ENCODE measurements at places on chromosomes 6 and 20.

DNA sequence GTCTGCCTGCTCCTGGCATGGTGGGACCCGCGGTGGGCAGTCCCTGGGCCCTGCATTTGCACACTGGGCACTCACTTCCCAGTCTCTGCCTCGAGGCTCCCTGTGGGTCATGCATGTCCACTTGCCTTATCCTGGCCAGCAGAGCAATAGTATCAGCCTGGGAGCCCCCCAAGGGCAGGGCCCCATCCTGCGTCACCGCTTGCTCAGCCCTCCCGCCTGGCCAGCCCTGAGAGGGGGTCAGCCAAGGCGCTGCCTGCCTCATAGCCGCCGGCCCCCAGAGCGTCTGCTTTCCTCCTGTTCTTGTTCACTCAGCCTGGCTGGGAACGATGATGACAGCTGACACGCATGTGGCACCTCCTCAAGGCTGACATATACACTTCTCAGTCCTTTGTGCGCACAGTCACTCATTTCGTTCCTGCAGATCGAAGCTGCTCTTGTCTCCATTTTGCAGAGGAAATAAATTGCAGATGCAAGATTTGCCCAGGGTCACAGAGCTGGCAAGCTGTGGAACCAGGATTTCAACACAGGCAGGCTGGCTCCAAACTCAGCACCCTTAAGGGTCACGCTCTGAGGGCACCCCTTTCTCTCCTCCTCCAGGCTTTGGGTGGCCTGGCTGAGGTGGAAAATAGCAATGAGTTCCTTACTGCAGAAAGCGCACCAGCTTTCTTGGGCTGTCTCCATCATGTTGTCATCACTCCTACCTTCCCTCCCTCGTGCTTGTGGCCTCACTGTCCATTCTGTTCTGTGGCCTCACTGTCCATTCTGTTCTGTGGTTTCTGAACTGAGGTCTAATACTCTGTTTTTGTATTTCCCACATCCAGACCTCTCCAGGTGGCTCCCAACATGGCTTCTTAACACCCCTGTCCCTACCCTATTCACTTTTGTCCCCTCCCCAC lies 17.2 kb downstream of the KCNK17 start:
- DNase-seq = no peak

DNA sequence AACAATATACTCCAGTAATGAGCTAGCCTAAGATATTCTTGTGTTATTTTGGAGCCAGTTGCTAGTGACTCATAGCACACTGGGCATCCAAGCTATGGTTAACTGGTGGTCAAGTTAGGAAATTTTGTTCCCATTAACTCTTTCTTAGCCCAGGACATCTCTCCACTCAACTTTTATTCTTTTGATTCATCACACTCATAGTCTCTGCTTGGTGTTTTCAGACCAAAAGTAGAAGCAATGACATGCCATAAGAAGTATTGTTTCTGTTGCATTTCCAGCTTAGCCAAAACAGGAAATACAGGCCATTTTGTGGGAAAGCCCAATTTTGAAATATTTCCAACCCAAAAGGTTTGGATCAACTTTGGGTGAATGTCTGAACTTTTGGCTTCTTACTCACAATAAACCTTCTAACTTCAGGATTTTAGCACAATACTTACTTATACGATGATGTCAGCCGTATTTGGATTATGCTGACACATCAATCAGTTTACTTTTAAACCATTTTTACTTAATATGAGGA lies 31.6 kb upstream of the CCN2 start:
- DNase-seq = no peak

- DNase-seq = no peak
Observed at GRCh38 chr6:142293121-142293520, 8.7 kb upstream of the ADGRG6 start.

DNA sequence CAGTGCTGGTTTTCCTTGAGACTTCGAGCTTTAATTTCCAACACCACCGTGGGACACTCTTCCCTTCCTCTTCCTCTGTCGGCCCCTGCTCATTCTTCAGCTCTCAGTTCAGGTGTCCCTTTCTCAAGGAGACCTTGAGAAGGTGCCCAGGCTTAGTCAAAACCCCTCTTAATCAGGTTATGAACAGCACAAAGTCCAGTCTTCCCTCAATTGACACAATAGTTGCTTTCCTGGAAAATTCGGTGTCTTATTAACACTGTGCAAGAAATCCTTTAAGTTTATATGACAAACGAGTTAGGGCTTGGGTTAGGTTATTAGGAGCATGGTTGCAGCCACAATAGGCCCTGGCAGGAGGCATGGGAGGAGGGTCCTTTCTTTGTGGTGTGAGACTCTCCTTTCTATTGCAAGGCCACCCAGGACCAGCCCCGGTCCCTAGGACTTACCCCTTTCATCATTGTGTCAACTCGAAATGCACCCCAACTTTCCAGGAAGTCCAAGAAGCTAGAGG lies 1.5 kb upstream of the NSFL1C start:
- no peak for DNase-seq

GRCh38 chr20:48090314-48090713 lies 305.0 kb upstream of the SULF2 start:
- DNase-seq = no peak

DNA sequence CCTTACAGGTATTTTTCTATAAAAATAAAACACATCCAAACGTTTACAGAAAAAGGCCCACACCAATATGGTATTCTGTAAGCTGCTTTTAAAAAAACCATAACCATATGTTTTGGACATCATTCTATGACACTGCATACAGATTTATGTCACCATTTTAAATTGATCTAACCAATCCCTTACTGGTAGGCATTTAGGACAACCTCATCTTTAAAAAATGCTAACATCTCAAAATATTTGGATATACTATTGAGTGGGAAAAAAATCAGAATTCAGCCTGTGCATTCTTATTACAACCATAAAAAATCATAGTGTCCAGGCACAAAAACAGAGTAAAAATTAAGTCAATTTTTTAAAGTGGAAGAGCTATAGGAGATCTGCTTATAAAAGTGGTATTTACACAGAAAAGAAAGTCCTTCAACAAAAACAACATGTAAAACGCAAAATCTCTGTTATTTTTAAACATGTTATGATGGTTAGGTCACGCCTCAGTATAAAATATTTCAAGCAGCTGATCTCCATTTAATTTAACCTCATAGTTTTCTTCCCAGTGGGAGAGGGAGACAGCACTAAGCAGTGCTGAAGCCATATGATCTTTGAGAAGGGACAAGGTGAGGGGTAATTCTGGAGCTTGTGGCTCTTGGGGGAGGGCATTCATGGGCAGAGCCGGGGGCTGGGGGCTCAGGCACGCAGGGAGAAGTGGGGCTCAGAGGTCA lies 21.2 kb downstream of the TRAM2 start:
- DNase-seq = no peak

DNA sequence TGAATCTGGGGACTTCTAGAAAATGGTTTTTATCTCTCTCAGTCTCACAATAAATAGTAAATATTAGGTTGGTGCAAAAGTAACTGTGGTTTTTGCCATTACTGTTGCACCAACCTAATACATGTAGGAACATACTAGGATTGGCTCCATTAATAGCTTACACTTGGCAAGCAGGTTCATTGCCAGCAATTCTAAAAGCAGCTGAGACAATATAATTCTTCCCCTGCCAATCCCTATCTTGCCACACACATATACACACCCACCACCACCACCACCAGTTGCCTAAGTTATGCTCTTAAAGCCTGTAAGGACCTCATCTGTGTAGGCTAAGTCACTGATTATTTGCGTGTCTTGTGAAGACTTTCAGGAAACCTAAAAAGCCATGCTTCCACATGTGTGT lies 145.1 kb downstream of the KIF16B start:
- DNase-seq = no peak

DNA sequence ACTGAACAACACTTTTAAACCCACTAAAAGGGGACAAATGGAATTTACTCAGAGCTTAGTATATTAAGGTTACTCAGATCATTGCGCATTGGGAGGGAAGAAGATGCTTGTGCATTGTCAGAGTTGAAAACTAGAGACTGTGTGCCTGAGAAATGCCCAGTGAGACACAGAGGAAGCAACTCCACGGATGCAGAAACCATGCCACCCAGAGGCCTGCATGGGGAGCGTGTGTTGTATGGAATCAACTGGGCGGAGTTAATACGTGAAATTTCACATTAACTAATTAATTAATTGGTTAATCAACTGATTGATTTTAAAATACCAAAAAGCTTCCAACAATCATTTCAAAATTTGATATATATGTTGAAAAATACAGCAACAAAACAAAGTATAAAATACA lies 391.6 kb downstream of the PLCB1 start:
- peak; percentile 5 for DNase-seq

GRCh38 chr6:21143645-21144044 lies 449.9 kb upstream of the SOX4 start:
- DNase-seq = no peak

DNA sequence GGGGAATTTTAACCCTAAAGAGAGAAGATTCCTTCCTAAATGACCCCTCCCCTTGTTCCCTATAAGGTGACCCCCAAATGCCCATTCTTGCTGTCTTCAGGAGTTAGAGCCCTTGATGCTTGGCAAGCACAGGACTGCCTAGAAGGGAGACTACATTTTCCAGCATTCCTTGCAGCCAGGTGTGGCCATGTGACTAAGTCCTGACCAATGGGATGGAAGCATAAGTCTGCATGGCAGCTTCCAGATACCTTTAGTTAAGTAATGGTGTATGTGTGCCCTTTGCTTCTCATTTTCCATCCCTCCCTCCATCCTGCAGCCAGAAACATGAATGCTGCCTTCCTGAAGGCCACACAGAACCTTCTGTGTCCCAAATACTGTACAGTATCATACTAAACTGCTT lies 5.5 kb downstream of the BFSP1 start:
- DNase-seq = no peak

DNA sequence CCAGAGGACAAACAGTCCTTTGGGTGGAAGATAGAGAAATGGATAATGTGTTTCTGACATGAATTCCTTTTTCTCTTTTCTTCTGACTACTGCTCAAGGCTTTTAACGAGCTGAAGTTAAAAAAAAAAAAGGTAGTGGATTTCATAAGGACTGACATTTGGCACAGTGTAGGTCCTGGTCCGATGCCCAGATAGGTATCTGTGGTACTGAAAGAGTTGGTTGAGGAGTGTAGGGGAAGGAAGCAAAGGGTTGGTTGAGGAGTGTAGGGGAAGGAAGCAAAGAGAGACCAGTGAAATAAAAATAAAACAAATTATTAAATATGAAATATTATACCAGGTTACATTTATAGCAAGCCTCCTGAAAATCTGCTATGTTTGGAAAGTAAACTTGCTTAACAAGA lies 11.8 kb downstream of the UTRN start:
- DNase-seq = no peak

GRCh38 chr6:157631838-157632614 lies 191.0 kb upstream of the SNX9 start:
- no peak for DNase-seq

- peak; percentile 51 for DNase-seq
Observed at GRCh38 chr6:75296811-75297779, 12.5 kb upstream of the TMEM30A start.

DNA sequence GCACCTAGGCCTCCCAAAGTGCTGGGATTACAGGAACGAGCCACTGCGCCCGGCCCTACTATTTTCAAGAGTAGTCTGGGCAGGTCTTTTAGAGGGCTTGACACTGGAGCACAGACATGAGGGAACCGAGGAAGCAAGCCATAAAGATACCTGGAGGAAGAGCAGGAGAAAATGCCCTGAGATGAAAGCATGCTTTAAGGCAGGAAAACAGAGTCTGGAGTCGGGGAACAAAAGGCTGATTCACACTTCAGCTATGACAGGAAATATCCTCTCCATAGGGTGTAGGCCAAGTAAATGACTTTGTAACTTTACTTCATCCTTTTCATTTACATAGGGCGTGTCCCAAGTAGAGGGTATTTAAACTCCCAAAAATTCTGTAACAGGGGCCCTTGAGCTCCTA lies 4.3 kb upstream of the SERINC3 start:
- DNase-seq = no peak

GRCh38 chr6:99940582-99940981 lies 53.4 kb downstream of the MCHR2 start:
- DNase-seq = no peak

- DNase-seq = no peak
Observed at GRCh38 chr6:16985513-16986284, 116.2 kb upstream of the STMND1 start.

- DNase-seq = peak; percentile 28
Observed at GRCh38 chr6:83055366-83055964, 10.2 kb downstream of the UBE3D start.

DNA sequence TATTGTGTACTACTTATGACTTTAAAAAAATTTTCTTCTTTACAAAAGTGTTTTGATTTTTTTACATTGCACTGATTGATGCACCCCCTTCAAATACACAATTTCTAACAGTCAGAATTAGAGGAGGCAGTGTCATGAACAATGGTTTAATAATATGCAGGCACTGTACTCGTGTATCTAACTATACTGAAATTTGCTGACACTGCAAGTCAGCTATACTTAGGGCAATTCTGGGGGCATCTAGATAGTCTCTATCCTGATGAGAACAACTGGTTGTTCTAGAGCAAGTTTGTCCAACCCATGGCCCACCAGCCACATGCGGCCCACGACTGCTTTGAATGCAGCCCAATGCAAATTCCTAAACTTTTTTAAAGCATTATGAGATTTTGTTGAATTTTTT lies 375.6 kb downstream of the BCKDHB start:
- no peak for DNase-seq

- no peak for DNase-seq
Observed at GRCh38 chr20:47783828-47784598, 1.3 kb downstream of the SULF2 start.

DNA sequence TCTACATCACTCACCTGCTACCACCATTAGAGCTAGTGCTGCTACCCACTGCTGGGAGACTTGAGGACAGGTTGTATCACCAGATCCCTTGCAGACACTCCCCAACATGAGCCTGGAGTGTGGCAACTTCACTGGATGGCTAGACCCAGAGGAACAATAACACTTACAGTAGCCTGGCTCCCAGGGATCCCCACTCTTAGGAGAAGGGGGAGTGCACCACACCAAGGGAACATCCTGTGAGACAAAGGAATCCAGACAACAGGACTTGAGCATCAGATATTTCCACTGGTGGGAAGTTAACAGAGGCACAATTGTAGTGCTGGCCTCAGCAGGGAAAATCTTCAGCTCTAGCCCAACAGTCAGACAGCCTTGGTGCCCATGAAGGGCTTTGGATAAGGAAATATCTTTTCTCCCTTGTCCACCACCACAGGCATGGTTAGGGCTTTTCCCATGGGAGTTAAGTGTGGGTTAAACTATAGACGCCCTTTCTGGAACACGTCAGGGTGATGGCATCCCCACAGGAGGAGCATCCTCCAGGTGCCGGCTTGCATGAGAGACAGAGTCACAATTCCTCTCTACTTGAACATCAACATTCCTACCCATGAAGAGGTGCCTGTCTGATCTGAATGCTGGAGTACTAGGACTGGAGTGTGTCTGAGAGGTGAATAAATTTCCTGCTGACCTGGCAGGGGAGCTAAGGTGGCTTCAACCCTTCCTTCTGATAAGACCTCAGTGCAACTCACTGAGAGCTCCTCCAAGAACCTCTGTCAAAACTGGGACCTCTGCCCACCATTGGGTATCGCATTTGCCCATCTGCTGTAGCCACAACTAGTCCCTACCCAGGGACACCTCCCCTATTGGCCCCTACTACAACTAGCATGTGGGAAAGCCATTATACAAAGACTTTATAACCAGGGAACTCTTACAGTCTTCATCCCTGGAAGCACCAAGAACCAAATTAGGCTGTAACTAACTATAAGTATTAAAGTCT lies 55.4 kb upstream of the SIRPG start:
- DNase-seq = no peak

- DNase-seq = no peak
Observed at GRCh38 chr6:16687045-16687444, 74.2 kb downstream of the ATXN1 start.

GRCh38 chr6:124073820-124074587 lies 270.3 kb downstream of the NKAIN2 start:
- DNase-seq = no peak

All from NCI-H460 (cell line).